Stimulated activated memory B cell treated with anti-CD40 and anti-IgM and Interleukin-4, amounts not matched to agents 10 μg/mL and 1 μg/mL and 100 μg/mL, for 72 hours (primary cell): ENCODE measurements at places on chromosomes 16 and 17.

DNA sequence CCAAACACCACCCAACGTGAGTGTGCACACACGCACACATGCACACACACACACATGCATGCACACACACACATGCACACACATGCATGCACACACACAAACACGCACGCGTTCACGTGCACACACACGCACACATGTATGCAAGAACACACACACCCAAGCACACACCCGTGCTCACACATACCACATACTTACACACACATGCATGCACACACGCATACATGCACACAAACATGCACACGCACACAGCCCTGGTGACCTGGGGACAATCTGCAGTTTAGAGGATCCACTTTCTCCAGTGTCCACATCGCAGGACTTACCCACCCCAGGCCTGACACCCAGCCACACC is 6.2 kb downstream of the USH1G start:
- ATAC-seq, result no peak

- ATAC-seq, result no peak
Measured at GRCh38 chr16:54356391-54356790, 69.8 kb upstream of the IRX3 start.

- ATAC-seq, result no peak
Measured at GRCh38 chr17:63317166-63317840, 128.8 kb downstream of the CYB561 start.

DNA sequence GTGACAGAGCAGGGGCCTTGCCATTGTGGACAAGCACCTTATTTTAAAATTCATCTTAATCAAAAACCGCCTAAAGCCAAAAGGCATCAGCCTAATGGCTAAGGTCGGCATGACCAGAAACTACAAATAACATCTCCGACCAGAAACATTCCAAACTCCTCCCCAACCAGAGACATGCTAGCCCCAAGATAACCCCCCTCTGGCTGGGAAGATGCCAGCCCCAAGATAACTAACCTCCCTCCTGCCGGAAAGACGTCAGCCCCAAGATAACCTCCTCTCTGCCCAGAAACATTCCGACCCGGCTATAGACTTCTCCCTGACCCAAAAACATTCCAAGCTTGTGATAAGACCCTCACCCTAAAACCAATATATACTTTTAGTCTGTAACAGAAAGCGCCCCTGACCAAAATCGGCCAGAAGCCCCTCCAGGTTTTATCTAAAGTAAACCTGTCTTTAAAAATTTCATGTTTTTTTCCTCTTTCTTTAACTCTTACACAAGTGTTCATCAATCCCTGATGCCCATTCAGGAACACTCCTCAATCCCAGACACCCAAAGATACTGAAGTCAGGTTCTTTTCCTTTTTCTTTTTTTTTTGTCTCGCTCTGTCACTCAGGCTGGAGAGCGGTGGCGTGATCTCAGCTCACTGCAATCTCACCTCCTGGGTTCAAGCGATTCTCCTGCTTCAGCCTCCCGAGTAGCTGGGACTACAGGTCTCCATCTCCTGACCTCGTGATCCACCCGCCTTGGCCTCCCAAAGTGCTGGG is 32.7 kb downstream of the TLE7 start:
- ATAC-seq, result no peak

DNA sequence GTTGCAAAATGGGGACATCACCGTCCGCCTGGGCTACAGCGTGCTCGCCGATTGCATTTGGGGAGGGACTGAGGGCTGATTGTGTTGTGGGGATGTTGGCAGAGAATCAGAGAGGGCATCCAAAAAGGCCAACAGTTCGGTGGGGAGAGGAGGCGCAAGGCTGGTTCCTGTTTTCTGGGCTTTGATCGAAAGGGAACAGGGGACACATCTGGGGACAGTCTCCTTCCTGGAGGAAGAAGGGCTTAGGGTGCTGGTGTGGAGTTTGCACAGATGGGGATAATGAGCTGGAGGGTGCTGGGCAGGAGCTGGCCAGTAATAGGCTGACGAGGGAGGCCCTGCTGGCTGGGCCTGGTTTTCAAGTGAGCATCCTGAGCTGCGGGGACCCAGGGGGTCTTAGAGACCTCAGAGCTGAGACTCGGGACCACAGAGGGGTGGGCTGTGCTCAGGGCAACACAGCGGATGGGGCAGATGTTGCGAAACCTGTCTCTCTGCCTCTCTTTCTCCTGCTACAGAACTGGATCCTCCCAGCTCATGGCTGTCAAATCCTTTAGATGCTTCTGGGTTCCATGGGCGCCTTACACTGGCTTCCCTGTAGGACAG is 288.7 kb downstream of the SEC14L1 start:
- no peak for ATAC-seq

GRCh38 chr17:57002904-57003303 is 25.0 kb downstream of the SCPEP1 start:
- no peak for ATAC-seq

- ATAC-seq, result no peak
Measured at GRCh38 chr16:50280932-50281331, 14.6 kb downstream of the ADCY7 start.

GRCh38 chr16:50747207-50747956 is 5.5 kb downstream of the CYLD start:
- ATAC-seq, result peak; percentile 72

DNA sequence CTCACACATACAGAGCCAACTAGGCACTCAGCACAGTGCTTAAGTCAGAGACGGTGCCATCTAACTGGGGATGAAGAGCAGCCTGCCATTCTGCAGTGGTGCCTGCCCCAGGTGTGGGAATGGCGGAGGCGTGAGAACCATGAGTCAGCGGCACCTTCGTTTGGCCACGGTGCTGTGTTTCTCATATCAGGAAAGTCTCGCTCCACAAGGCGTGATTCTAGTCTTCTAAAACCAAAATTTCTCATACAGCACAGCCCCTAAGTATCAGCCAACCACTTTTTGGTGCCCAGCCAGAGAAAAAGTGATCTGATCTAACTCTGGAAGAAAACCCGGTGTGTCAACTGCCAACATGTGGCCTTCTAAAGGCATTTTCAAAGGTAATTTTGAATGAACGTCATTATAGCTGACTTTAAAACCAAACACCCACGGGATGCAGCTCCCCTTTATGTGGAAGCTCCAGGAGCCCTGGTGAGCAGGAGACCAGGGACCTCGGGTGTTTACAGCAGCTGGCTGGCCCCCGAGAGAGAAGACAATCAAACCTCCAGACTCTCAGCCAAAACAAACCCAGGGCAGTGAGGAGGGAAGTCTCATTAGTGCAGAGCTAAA is 54.6 kb downstream of the ABCC12 start:
- ATAC-seq, result peak; percentile 41

DNA sequence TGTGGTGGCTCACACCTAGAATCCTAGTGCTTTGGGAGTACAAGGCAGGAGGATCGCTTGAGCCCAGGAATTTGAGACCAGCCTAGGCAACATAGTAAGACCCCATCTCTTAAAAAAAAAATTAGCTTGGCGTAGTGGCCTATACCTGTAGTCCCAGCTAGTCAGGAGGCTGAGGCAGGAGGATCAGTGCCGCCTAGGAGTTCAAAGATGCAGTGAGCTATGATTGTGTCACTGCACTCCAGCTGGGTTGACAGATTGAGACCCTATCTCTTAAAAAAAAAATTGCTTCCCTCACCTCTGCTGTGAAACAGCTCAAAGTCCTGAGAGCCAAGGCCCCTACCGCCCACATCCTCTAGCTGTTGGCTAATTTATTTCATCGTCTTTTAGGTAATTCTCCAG is 10.2 kb downstream of the NDE1 start:
- no peak for ATAC-seq

GRCh38 chr17:45061606-45062205 is 589 bp downstream of the NMT1 start:
- no peak for ATAC-seq

- ATAC-seq, result no peak
Measured at GRCh38 chr16:79097771-79098170, 502.8 kb downstream of the MAF start.

DNA sequence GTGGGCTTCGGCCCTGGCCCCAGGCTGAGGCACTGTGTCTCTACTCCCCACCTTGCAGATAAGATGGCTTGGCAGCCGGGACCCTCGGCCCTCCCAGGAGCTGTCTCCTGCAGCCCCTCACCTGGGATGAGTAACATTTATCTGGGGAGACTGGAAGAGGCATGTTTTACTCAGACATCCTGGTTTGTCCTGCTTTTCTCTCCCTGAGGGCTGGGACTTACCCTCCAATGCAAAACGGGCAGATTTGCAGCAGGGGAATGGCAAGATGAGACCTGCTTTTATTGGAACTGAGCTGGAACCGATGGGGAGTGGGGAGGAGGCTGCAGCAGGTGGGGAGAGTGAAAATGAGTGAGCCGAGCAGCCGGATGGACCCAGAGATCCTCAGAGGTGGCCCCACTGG is 27.3 kb upstream of the UBE2G1 start:
- ATAC-seq, result no peak

DNA sequence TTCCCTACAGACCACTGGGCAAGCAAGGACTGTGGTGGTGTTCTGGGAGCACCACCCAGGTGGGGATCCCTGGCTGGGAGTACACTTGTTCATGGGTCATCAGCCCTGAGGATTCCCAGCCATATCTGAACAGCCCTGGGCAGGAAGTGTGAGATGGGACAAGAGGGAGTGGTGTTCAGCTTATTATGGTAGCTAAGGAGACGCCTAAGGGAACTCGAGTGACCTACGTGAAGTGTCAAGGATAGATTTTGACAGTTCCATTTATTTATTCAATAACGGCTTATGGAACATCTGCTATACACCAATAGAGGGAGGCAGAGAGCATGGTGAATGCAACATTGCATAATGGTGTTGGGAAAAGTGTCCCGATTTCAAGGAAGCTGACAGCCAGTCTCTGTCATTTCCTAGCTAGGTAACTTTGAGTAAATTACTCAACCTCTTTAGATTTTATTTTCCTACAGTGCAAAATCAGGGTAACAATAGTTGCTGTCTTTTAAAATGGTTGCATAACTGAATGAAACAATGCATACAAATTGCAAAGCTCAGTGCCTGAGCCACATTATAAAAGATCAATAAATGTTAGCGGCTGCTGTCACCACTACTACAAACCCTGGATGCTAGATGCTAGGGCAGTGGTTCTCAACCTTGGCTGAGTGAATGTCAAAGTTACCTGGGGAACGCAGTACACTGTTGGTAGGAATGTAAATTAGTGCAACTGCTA is 534.1 kb downstream of the GRIN2A start:
- ATAC-seq, result no peak

DNA sequence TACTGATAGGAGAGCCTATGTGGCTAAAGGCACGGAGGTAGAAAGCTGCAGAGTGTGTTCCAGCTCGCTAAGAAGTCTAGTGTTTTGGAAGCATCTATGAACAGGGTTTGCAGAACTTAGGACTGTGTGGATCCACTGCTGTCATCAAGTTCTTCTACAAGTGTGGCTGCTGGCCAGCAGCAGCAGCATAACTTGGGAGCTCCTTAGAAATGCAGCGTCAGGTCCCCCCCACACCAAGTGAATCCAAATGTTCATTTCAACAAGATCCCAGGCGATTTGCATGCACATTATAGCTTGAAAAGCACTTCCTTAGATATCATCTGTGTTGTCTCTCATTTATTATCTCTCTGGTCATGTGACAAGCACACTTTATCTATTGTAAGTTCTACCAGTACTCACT is 131.9 kb upstream of the SHISA6 start:
- no peak for ATAC-seq

DNA sequence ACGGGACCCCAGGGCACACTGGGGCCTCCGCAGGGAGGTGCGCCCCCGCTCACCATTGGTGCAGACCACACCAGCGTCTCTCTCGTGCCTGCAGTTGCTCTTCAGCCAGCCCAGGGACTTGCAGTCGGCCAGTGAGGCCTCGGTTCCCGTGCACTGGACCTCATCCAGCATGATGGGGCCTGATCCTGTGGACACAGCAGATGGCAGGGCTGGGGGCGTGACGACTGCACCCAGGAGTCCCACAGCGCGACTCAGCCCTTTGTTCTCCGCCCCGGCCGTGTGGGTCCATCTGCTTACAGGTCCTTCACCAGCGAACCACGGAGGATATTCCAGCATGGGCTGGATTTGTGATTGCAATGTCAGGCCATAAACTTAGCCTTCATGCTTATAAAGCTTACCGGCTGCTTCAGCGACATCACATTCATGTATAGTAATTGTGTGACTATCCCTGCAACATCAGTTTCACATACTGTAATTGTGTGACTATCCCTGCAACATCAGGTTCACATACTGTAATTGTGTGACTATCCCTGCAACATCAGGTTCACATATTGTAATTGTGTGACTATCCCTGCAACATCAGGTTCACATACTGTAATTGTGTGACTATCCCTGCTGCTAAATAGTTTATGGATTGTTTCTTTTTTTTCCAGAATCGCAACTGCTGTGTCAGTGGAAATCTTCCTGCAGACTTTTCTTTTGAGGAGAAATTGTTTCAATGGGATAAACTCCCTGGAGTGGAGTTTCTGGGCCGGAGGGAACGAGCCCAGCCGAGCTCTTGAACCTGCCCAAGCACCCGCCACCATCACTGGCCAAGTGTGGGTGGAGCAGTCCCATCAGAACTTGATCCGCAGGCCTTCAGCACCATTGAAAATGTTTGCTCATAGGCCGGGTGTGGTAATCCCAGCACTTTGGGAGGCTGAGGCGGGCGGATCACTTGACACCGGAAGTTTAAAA is 4.8 kb downstream of the LGALS3BP start:
- no peak for ATAC-seq

DNA sequence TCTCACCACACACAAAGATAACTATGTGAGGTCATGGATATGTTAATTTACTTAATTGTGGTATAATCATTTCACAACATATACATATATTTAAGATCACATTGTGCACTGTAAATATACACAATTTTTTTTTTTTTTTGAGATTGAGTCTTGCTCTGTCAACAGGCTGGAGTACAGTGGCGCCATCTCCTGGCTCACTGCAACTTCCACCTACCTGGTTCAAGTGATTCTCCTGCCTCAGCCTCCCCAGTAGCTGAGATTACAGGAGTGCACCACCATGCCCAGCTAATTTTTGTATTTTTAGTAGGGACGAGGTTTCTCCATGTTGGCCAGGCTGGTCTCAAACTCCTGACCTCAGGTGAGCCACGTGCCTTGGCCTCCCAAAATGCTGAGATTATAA is 11.5 kb upstream of the PRSS54 start:
- ATAC-seq, result no peak

DNA sequence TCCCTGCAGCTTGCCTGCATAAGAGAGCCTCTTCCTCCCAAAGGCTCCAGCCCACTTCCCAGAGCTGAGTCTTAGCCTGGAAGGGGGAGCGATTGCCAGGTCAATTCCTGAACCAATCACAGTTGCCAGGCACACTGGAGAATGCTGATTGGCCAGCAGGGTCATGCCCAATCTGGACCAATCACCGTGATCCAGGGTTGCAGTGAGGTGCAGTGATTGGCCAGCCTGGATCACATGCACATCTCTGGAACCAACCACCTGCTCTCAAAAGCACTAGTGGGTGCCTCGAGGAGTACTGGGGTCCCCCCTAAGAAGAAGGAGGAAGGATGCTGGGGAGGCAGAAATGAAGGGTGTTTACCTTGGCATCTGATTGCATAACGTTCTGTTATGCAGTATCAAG is 18.4 kb downstream of the NAGPA start:
- no peak for ATAC-seq

DNA sequence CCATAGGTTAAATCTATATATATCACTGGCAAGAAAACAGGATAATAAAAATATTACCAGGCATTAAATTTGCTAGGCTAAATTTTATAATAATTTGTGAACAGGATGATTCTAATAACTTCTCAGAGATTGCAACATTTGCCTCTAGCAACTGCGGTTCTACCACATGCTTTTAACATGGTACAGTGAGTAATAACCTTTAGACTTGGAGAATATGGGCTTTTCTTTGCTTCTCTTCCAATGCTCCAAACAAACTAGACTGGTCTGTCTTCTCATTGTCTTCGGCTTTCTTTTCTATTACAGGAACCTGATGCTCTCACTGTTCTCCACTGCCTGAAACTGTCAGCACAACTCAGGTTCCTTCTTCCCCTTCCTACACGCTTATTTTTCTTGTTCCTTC is 80.6 kb downstream of the CA4 start:
- ATAC-seq, result no peak
